ENCODE measurements at places on chromosomes 1 and 21.

- no peak for DNase-seq
Measured at GRCh38 chr1:208460823-208461222, 216.6 kb upstream of the PLXNA2 start.

DNA sequence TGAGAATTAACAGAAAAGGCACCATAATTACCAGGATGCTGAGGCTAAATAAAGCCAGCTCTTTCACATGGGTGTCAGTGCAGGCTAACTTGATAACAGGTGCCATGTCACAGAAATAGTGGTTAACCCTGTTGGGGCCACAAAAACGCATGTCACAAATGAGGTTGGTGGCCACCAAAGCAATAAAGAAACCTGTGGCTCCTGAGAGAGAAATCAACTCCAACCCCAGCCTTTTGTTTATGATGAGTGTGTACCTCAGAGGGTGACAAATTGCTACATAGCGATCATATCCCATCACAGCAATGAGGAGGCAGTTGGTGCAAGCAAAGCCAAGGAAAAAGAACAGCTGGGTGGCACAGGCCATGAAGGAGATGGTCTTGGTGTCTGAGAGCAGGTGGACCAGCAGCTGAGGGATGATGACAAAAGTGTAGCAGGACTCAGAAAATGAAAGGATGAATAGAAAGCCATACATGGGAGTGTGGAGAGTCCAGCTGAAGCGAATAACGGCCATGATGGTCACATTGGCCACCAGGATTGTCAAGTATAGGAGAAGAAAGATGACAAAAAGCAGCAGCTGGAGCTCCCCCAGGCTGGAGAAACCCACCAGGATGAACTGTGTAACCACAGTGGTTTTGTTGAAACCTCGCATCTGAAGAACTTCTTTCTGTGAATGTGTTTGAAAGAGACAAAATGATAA, at the start of gene OR10T2:
TSS of gene OR10T2 (minus strand) at position 649 of the 697 bp plus-strand sequence. CDS start at position 649, 0 bp downstream.
- DNase-seq, result no peak

- DNase-seq, result no peak
Measured at GRCh38 chr1:18182398-18183160, 75.0 kb downstream of the IGSF21 start.

GRCh38 chr1:233393926-233394680, 66.6 kb downstream of the MAP3K21 start:
- DNase-seq, result no peak

DNA sequence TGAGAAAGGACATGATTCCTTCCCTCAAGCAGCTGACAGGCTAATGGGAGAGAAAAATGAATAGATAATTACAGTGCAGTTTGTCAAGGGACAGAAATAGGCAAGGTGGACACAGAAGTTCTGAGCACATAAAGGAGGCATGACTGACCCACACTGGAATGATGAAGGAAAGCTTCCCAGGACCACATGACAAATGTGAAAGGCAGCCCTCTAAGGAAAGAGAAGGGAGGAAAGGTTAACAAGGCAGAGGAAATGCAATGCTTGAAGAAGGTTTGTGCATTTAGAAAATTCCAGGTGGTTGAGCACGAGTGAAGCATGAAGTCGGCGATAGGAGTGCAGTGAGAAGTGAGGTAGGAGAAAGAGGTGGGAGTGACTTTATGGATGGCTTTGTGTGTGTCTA, 37.4 kb downstream of the LAMC2 start:
- no peak for DNase-seq

DNA sequence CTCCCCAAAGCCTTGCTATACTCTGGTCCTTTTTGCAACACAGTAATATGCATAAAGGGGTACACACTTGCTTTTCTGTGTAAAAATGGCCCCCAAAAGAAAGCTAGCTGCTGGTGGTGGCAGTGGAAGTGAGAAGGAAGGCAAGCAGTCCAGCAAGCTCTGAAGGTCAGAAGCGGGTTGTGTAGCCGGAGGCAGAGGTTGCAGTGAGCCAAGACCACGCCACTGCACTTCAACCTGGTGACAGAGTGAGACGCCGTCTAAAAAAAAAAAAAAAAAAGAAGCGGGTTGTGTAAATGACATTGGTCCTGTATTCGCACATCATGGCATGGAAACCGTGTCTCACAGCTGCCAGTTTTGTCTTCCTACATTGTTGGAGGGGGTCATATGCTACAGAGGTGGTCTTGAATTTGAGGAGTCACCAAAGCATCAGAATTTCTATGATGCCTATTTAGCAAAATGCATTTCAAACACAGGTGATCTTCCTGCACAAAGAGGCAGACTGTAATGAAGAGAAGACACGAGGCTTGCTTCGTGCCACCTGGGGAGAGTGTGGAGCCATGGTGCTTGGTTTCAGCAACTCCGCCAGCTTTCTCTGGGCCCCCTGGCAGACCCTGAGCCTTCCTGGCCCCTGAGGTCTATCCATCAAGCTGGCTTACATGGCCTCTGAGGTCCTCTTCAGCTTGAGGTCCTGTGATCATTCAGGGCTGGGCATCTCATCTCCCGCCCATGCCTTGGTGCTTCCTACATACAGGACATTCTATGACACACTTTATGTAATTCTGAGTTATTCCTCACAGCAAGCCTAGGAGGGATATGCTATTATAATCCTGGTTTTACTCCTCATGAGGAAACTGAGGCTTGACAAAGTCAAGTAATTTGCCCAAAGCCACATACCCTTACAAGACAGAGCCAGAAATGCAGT, 71.0 kb downstream of the TOMM20 start:
- DNase-seq, result no peak

DNA sequence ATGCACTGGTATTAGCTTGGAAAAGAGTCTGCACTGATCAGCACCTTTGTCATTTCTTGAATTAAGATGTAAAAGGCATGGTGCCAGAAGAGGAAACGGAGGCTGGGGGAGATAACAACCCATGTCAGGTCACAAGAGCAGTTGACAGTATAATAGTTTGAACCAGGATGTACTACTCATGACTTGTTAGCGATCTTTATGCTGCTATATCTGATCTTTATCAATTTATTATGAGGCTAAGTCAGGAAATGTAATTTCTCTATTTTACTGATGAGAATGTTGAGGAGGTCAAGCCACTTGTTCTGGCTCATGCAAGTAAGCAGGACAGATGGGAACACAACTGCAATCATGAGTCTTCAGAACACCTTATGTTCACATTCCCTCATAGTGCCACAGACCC, 41.4 kb downstream of the RGS5 start:
- DNase-seq, result no peak

- DNase-seq, result no peak
Measured at GRCh38 chr1:231046730-231047395, 6.8 kb upstream of the FAM89A start.

Measured in GM10248 (cell line).